ENCODE measurements at places on chromosomes 13 and 19.

GRCh38 chr13:85536706-85537105 is 262.5 kb downstream of the SLITRK6 start:
- H3K27ac ChIP-seq = no peak overlapping the region
- H3K36me3 ChIP-seq = no peaks in the 10 kb centered on the region
- H3K27me3 ChIP-seq = no peaks in the 10 kb centered on the region
- no peak overlapping the region for H3K4me3 ChIP-seq
- no peaks in the 10 kb centered on the region for H3K4me1 ChIP-seq
- no peak for DNase-seq

- no peaks in the 10 kb centered on the region for H3K36me3 ChIP-seq
- H3K4me1 ChIP-seq = no peaks in the 10 kb centered on the region
- H3K4me3 ChIP-seq = no peak overlapping the region
- no peak overlapping the region for H3K27ac ChIP-seq
Measured at GRCh38 chr19:31118287-31118955, 230.8 kb downstream of the TSHZ3 start.

DNA sequence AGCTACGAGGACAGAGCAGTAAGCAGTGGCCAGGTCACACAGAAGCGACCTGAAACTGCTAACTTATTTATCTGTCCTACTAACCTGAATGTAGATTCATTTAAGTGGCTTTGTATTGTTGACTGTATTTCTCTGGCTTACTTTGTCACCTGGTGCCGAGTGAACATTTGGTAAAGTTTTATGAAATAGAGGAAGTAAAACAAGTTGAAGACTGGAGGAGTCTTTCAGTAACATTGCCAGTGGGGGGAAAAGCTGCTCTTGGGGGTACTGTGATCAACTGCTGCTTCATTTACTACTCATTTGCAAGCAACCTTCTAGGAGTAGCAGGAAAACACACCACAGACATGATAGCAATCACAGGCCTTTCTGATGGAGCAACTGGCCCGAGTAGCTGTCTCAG is 615.0 kb downstream of the FGF9 start:
- H3K36me3 ChIP-seq = no peaks in the 10 kb centered on the region
- peaks cover 3% of the 10 kb centered on the region for H3K4me1 ChIP-seq
- H3K27me3 ChIP-seq = peaks cover 2% of the 10 kb centered on the region
- no peak overlapping the region for H3K4me3 ChIP-seq
- no peak for DNase-seq
- H3K27ac ChIP-seq = no peak overlapping the region

DNA sequence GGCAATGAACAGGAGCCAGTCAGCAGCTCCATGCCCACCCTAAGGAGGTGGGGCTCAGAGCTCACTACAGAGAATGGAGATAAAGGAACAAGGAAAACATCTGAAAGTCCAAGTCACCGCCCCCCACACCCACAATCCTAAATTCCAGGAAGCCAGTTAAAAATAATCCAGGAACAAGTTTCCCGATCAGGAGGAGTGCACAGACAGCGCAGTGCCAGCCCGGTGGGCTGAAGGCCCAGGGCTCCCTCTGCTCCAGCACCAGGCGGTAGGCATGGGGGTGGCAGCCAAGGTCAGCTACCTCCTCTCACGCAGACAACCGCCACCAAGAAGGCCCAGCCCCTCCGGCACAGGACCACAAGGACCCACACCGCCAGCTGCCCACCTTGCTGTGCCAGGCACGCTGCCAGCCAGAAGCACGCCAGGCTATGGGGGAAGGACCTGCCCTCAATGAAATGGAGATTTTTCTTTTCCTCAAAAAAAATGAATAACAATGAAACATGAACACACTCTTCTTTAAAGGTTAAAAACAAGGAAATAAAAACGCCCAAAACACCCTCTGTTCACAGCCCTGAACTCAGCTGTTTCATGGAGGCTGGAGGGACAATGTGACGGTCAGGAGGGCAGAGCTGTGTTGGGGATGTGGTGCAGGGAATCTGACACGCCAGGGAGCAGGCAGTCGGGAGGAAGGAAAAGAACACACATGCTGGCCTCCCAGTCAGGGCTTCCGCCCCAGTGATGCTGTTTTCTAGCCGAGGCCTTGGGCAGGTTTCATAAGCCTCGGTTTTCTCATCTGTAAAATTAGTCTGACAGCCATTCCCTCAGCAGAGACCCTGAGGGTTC is 11.0 kb downstream of the STK24 start:
- H3K4me1 ChIP-seq = peaks cover 64% of the 10 kb centered on the region
- no peak for DNase-seq
- H3K27me3 ChIP-seq = no peaks in the 10 kb centered on the region
- peak overlapping the region; percentile 97 for H3K27ac ChIP-seq
- H3K4me3 ChIP-seq = peak overlapping the region; percentile 65
- peaks cover 2% of the 10 kb centered on the region for H3K36me3 ChIP-seq

GRCh38 chr13:48879854-48880253 is 95.9 kb upstream of the FNDC3A start:
- DNase-seq = no peak
- H3K27me3 ChIP-seq = peaks cover 2% of the 10 kb centered on the region
- no peaks in the 10 kb centered on the region for H3K36me3 ChIP-seq
- H3K4me3 ChIP-seq = no peak overlapping the region
- no peak overlapping the region for H3K27ac ChIP-seq
- H3K4me1 ChIP-seq = no peaks in the 10 kb centered on the region

DNA sequence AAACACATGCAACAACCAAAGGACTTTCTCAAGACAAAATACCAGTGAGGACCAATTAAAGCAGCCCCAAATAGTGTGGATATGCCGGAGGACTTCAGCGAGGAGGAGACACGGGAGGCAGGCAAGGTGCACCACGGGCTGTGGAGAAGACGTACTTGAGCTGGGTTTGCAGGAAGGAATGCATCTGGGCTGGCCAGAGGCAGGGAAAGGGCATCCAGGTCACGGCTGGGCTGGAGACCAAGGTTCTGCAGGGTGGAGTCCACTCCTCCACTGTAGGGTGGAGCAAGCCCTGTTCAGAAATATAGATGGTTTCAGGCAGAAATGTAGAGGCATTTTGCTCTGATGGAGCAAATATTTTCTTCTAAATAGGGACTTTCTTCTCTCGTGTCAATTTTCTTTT is 36.6 kb upstream of the MEDAG start:
- H3K36me3 ChIP-seq = no peaks in the 10 kb centered on the region
- peaks cover 17% of the 10 kb centered on the region for H3K27me3 ChIP-seq
- DNase-seq = no peak
- H3K4me3 ChIP-seq = no peak overlapping the region
- peaks cover 15% of the 10 kb centered on the region for H3K4me1 ChIP-seq

- H3K27ac ChIP-seq = no peak overlapping the region
- H3K36me3 ChIP-seq = no peaks in the 10 kb centered on the region
- no peak for DNase-seq
- no peak overlapping the region for H3K4me3 ChIP-seq
- H3K4me1 ChIP-seq = no peaks in the 10 kb centered on the region
- no peaks in the 10 kb centered on the region for H3K27me3 ChIP-seq
Measured at GRCh38 chr13:61253105-61253877, 162.4 kb downstream of the PCDH20 start.

GRCh38 chr13:94236872-94237271 is 242.6 kb downstream of the DCT start:
- H3K36me3 ChIP-seq = no peaks in the 10 kb centered on the region
- peaks cover 3% of the 10 kb centered on the region for H3K4me1 ChIP-seq
- no peak overlapping the region for H3K27ac ChIP-seq
- no peaks in the 10 kb centered on the region for H3K27me3 ChIP-seq

DNA sequence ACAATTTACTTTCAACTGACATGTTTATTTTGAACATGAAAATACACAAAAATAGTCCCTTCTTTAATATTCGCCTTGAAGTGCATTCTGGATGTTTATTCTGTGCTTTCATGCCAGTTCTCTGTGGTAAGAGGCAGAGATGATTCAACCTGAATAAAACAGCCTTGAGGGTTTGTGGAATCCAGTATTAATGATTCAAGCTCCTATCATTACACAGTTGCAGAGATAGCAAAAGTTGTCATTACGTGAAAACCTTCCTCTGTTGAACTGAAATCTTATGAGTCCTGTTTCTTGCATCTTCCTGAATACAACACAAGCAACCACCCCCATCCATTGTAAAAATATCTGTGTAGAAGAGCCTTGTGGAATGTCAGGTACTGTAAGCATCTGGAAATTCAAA is 142.3 kb upstream of the HTR2A start:
- no peaks in the 10 kb centered on the region for H3K36me3 ChIP-seq
- DNase-seq = no peak
- peaks cover 4% of the 10 kb centered on the region for H3K4me1 ChIP-seq
- H3K27ac ChIP-seq = no peak overlapping the region

GRCh38 chr19:10334588-10335351 is 1.4 kb upstream of the RAVER1 start:
- no peak for DNase-seq
- peak overlapping the region; percentile 94 for H3K27ac ChIP-seq
- peaks cover 19% of the 10 kb centered on the region for H3K4me1 ChIP-seq
